ENCODE measurements at places on chromosomes 13 and 19.
A peak's percentile ranks its signal among the peaks of the same experiment; 100 is the strongest.

DNA sequence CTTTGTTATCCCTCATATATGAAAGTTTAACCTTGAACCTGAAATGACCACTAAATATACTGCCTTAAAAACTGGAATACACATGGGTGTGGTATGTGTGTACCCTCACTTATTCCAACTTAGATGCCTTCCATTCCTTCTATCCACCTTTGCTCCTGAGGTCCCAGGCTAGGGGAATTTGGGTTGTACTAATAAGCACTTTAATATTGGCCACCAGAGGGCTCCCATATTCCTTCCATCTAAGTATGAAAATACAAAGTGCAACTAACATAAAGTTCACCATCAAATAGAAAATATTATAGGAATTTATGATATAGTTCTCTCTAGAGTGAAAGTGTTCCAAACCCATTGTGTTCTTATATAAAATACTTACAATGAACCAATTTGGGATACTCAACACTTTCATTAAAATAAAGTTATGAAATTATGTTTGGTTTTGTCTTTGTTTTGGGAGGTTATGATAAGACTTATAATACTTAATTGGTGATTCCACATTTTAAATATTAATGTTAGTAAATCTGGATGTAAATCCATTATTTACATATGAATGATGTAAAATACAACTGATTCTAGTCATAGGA, 62.3 kb downstream of the ITGBL1 start:
- no peaks in the 10 kb centered on the region for H3K4me1 ChIP-seq
- no peak for DNase-seq
- H3K36me3 ChIP-seq: no peaks in the 10 kb centered on the region
- no peak overlapping the region for H3K27ac ChIP-seq

- peak overlapping the region; percentile 88 for H3K27ac ChIP-seq
- DNase-seq: peak; percentile 46
- H3K4me3 ChIP-seq: peak overlapping the region; percentile 68
- peaks cover 59% of the 10 kb centered on the region for H3K4me1 ChIP-seq
- peaks cover 6% of the 10 kb centered on the region for H3K27me3 ChIP-seq
Measured at GRCh38 chr13:23510979-23511735, 59.1 kb upstream of the TNFRSF19 start.

GRCh38 chr19:5138606-5139582, 170.0 kb downstream of the KDM4B start:
- H3K4me1 ChIP-seq: peaks cover 3% of the 10 kb centered on the region
- no peak for DNase-seq

DNA sequence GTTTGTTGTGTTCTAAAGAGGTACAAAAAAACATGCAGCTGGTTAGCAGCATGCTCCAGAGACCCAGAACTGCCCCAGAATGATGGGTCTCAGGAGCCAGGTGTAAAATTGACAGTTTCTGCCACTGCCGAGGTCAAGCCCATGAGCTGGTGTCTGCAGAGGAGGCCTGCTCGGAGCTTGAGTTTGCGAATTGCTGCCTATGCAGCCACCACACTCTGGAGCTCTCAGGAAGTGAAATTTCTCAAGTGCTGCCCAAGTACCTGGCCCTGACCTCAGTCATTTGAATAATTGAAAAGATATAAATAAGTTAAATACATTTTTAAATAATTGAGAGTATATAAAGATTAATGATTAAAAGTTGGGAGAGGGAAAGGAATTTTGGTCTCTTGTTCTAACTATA, 66.4 kb downstream of the ZAR1L start:
- no peak overlapping the region for H3K4me3 ChIP-seq
- no peaks in the 10 kb centered on the region for H3K36me3 ChIP-seq
- no peaks in the 10 kb centered on the region for H3K27me3 ChIP-seq

DNA sequence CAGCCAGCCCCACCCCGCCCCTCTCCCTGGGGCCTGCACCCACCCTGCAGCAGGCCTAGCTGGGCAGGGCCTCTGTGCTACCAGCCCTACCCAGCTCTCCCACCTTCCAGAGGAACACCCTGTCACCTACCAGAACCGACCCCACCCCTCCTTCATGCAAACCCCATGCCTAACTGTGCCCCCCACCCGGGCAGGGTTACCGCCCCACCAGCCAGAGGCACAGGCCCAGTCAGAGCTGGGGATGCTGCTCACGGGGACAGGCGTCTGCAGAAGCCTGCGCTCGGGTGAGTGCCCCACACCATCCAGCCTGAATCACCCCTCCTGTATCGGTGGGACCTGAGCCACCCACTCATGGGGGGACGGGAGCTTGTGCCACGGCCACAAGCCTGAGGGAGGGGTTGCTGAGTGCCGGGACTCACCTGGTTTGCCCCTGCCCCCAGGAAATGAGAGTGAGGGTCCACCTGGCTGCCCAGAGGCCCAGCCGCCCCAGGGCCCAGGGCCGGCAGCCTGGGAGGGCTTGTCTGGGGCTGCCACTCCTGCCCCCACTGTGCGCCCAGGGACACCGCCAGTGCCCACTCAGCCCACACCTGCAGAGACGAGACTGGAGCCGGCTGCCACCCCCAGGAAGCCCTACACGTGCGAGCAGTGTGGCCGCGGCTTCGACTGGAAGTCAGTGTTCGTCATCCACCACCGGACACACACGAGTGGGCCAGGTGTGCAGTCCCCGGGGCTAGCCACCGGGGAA, 3.8 kb downstream of the ZNF446 start:
- peaks cover 5% of the 10 kb centered on the region for H3K27me3 ChIP-seq
- H3K4me1 ChIP-seq: peaks cover 4% of the 10 kb centered on the region
- H3K36me3 ChIP-seq: no peaks in the 10 kb centered on the region

- DNase-seq: no peak
- H3K4me3 ChIP-seq: no peak overlapping the region
- no peaks in the 10 kb centered on the region for H3K4me1 ChIP-seq
Measured at GRCh38 chr19:50629194-50629593, 10.5 kb downstream of the SYT3 start.

DNA sequence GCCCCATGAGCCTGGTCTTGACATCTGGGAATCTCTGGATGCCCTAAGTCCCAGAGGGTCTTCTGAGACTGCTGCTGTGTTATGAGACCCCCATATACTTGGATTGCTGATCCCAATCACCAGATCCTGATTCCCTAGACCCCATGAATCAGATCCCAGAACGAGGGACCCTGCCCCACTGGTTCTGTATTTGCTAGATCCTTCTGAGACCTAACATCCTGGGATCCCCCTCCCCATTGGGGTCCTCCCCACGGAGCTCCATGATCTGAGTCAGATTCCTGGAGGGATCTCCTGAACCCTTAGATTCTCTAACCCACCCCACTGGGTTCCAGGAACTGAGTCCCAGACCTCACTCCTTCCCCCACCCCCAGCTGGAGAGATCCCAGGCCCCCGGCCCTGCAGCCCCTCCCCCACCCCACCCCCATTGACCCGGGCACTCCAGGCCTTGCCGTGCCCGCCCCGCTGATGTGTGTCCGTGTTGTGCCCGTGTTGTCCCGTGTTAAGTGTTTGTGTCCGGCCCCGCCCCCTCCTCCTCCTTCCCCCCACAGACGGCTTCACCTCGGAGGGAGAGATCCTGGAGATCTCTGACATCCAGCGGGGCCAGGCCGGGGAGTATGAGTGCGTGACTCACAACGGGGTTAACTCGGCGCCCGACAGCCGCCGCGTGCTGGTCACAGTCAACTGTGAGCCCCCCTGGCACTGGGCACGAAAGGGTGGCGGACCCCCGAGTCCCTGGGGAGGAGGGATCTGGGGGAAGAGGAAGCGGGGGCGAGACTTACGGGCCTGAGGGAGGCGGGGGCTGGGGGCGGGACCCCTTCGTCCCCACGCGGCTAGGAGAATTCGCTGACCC, 15.0 kb downstream of the IGLON5 start:
- H3K4me3 ChIP-seq: no peak overlapping the region
- H3K27me3 ChIP-seq: peaks cover 24% of the 10 kb centered on the region
- DNase-seq: no peak
- H3K27ac ChIP-seq: no peak overlapping the region
- H3K36me3 ChIP-seq: peaks cover 18% of the 10 kb centered on the region
- peaks cover 2% of the 10 kb centered on the region for H3K4me1 ChIP-seq

DNA sequence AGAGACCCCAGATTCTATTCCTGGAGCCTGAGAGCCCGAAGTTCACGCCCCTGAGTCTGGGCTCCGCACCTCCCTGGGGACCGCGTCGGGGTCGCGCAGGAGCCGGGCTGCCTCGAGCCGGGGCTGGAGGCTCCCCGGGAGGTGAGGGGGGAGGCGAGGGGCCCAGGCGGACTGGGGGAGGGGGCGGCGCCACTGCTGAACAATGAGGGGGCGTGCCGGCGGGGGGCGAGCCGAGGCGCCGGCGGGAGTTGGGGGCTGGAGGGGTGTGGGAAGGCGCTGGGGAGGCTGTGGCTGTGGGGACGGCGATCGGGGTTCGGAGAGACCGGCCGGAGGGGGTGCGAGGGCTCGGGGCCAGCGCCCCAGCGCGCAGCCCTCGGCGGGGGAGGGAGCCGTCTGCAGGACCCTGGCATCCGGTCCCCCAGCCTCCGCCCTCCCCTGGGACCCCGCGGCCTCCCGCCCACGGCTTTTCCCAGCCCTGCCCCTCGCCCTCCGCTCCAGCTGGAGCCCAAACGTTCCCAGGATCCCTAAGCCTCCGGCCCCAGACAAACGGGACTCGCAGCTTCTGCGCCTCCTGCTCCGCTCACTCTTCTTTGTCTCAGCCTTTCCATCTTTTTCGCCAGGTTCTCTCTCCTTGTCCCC, 922 bp downstream of the PLEKHG2 start:
- DNase-seq: peak; percentile 87
- peaks cover 21% of the 10 kb centered on the region for H3K27me3 ChIP-seq
- H3K4me3 ChIP-seq: peak overlapping the region; percentile 95

DNA sequence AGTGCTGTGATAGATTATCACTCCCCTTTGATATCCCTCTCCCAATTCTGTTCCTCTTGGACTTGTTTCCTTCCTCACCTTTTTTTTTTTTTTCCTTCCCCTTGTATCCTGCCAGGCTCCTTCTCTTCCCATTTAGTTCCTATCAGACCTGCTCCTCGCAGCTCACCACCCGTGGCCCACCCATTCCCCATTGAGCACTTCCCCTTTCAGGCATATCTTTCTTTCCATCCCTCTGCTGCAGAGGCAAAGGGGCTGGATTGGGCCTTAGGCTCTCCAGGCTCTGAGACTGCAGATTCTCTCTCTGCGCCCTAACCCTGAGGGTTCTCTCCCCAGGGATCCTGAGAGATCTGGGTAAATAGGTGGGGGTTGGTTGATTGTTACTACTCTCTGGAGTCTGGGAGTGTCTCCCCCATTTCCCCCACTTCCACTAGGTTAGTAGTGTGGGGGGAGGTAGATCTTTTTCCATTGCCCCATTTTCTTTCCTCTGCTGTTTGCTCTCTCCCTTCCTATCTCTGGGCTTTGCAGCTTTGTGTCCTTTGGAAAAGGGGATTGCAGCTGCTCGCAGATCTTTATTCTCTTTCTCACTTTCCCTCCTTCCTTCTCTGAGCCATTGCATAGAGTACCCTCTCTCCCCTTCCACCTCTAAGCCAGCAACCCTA, 2.3 kb downstream of the ARHGAP35 start:
- H3K27ac ChIP-seq: no peak overlapping the region
- no peaks in the 10 kb centered on the region for H3K36me3 ChIP-seq
- H3K4me3 ChIP-seq: no peak overlapping the region
- DNase-seq: no peak
- peaks cover 6% of the 10 kb centered on the region for H3K27me3 ChIP-seq

Measured in glutamatergic neuron (in vitro differentiated cells).